Stomach (tissue), 19 donors: ENCODE measurements at places on chromosomes 2 and 18. TPM values are rescaled to one million over a fixed set of nuclear protein-coding genes. Genes with fewer than 3 reads are reported as not detected.

GRCh38 chr2:172395503-172395902, 31.9 kb upstream of the ITGA6 start:
- no peaks in the 10 kb centered on the region for H3K27me3 ChIP-seq
- peaks cover 8% of the 10 kb centered on the region for H3K4me1 ChIP-seq
- H3K36me3 ChIP-seq: no peaks in the 10 kb centered on the region
- H3K4me3 ChIP-seq: no peak overlapping the region

DNA sequence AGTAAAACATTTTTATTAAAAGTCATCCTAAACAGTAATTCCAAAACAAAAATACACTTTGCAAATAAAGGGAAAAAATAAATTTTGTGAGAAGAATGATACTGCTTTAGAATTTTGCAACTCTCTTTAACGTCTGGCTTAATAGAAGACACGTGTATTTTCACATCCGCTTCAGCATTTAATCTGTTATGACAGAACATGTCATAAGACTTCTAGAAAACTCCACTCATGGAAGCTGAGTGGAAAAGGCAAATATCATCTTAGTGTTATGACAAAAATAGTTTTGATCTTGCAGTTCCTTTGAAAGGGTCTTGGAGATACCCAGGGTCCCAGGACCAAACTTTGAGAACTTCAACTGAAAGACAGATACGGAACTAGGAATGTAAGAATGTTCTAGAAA, 350.1 kb downstream of the NCKAP5 start:
- no peak overlapping the region for H3K27ac ChIP-seq
- H3K4me1 ChIP-seq: no peaks in the 10 kb centered on the region
- no peak overlapping the region for H3K4me3 ChIP-seq
- H3K27me3 ChIP-seq: no peaks in the 10 kb centered on the region
- DNase-seq: no peak

DNA sequence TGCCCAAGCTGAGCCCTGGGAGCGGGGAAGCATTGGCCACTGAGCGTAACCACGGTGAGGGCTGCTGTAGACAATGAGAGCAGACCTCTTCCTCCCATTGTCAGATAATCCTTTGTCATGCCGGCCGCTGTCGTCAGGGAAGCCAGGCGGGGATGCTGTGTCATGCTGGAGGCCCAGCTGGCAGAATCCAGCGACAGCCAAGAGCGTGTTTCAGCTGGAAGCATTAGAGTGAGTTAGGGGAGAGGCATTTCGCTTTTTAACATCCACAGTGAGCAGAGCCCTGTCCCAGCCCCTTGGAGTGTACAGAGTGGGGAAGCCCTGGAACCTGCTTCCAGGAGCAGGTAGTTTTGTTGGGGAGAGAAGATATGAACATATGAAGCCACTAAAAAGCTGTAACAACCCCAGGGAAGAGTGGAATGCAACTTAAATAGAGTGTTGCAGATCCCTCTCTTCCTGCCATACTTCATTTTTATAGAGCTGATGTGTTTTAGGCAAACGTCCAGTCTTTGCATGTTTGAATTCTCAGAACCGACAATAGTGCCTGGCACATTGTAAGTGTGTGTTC, 7.0 kb downstream of the CTIF start:
- peaks cover 20% of the 10 kb centered on the region for H3K4me1 ChIP-seq
- no peak overlapping the region for H3K4me3 ChIP-seq
- peak overlapping the region; percentile 77 for H3K27ac ChIP-seq
- H3K27me3 ChIP-seq: no peaks in the 10 kb centered on the region
- peak; percentile 31 for DNase-seq

GRCh38 chr2:134021830-134022524, 231.9 kb upstream of the MGAT5 start:
- no peaks in the 10 kb centered on the region for H3K4me1 ChIP-seq
- H3K27me3 ChIP-seq: peaks cover 20% of the 10 kb centered on the region
- H3K36me3 ChIP-seq: no peaks in the 10 kb centered on the region
- DNase-seq: no peak
- H3K4me3 ChIP-seq: no peak overlapping the region

GRCh38 chr2:38128653-38129052, 52.7 kb upstream of the CYP1B1 start:
- no peaks in the 10 kb centered on the region for H3K27me3 ChIP-seq
- DNase-seq: peak; percentile 53
- H3K36me3 ChIP-seq: peaks cover 14% of the 10 kb centered on the region
- no peaks in the 10 kb centered on the region for H3K4me1 ChIP-seq

DNA sequence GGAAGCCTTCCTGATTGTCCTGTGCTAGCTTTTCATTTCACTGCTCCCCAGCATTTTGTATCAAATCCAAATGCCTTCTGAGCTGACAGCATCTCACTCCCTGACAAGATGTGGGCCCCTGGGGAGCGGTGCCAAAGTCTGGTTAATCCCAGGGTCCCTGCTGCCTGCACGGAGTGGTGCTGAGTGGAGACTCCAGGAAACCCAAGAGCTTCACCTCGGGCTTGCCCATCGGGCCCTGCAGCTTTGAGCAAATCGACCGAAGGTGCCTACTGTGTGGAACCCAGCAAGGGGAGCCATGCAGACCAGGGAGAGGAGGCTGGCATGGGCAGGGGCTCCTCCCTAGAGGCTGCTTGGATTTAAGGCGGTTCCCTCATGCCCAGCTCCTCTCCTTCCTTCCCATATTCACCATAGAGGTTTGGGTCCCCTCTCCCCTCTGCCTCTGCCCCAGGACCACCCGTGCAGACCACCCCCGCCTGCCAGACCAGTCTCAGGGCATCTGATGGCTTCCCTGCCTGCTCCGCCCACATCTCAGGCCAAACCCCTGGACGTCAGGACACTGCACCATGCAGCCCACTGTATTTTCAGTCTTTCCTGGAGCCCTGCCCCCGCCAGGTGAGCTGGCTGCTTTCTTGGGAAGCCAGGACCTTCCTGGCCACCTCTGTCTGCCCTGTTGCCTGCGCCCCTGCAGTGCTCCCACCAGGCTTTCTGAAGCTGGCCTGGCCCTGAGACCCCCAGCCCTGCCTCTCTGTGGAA, 37.8 kb downstream of the RRM2 start:
- DNase-seq: no peak
- H3K36me3 ChIP-seq: no peaks in the 10 kb centered on the region
- no peaks in the 10 kb centered on the region for H3K27me3 ChIP-seq
- no peak overlapping the region for H3K27ac ChIP-seq
- H3K4me1 ChIP-seq: no peaks in the 10 kb centered on the region
- H3K4me3 ChIP-seq: no peak overlapping the region

DNA sequence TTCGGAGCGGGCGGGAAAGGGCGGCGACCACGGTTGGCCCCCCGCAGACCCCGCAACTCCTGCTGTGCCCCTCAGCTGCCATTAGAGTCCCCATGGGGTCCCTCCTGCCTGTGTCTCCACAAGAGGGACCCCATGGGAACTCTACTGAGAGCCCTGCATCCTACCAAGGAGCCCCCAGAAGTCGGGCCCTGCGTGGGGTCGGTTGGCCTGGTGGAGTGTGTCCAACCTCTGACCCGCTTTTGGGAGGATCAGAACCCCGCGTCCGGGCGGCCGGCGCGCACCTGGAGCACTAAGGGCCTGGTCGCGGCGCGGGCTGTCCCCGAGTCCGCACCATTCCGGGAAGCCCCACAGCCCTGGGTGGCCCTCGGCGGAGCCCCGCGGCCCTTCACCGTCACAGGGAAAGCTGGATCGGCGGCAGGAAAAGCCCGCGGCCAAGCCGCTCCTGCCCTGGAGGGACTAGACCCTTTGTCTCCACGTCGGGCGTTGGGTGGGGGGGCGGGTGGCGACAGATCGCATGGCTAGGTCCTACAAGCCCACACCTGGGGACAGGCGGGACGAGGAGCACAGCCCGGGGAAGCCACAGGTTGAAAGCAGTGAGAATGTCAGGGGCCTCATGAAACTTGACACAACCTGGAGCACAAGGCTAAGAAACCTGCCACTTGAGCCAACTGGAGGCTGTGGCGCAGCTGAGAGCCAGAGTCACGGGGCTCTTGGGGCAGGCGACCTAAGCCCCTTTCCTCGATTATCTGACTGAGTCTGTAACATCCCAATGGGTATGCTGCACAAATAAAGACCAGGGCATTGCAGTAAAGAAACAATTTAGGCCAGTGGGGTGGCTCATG, 11.2 kb upstream of the CXXC1 start:
- peaks cover 47% of the 10 kb centered on the region for H3K27me3 ChIP-seq
- no peak overlapping the region for H3K27ac ChIP-seq
- DNase-seq: no peak
- peaks cover 17% of the 10 kb centered on the region for H3K4me1 ChIP-seq
- peak overlapping the region; percentile 43 for H3K4me3 ChIP-seq

- no peaks in the 10 kb centered on the region for H3K36me3 ChIP-seq
- H3K27ac ChIP-seq: no peak overlapping the region
- H3K27me3 ChIP-seq: no peaks in the 10 kb centered on the region
- no peaks in the 10 kb centered on the region for H3K4me1 ChIP-seq
- no peak overlapping the region for H3K4me3 ChIP-seq
Observed at GRCh38 chr18:66582211-66582610, 21.7 kb downstream of the CDH19 start.

Gene MRPL53
- 150 TPM for total RNA-seq

Gene MAP3K19
- not detected for total RNA-seq

Gene COLEC12
- total RNA-seq: 37.5 TPM
